Forelimb muscle (tissue), 1 donor: ENCODE measurements at places on chromosomes 3 and 15.
A peak's percentile ranks its signal among the peaks of the same experiment; 100 is the strongest.

DNA sequence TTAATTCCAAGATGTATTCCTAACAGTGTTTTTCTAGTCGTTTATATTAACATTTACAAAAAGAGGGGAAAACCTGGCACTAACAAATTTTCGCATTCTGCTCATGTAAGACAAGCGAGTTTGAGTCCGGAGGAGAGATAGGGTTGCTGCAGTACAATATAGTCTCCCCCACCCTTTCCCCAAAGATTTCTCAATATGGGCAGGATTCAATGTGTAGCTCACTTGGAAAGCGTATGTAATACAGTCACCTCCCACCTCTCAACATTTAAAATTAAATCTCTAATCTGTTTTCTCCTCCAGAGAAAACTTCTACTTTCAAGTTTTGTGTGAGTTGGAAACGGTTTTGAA is 57.9 kb downstream of the CMSS1 start:
- no peak for DNase-seq

DNA sequence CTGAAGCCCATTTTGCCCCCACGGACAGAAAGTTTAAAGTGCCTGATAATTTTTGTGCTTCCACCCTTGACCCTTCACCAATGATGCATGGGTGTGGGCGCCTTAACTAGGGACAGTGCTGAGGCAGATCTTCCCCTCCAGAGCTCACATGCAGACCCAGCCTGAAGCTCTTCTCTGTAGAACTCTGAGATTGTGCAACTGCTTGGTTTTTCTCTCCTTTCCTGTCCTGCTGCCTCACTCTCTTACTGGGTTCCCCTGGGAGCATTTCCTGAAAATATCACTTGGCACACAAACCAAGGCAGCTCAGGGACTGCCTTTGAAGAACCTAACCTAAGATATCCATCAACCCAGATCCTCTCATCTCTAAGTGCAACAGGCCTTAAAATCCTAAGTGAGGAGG is 220.3 kb upstream of the STT3B start:
- no peak for DNase-seq

- DNase-seq = no peak
Measured at GRCh38 chr15:71611553-71612396, 198.6 kb upstream of the NR2E3 start.

- DNase-seq = no peak
Measured at GRCh38 chr15:40445421-40445922, 4.7 kb downstream of the BAHD1 start.

DNA sequence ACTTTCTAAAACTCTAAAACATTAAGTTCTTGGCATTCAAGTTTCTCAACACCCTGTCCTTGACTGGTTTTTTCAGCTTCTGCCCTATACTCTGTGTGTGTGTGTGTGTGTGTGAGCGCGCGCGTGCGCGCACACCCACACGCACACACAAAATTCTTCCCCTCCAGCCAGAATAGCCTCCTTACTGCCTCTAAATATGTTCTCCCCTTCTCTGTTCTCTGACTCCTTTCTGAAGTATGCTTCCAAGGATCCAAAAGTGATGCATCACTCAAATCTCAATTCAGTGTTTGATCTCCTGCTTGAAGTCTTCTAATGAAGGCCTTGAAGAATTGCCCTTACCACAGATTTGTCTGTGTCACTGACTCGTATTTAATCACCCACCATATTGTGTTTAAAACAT is 129.8 kb downstream of the SLC25A26 start:
- DNase-seq = no peak

DNA sequence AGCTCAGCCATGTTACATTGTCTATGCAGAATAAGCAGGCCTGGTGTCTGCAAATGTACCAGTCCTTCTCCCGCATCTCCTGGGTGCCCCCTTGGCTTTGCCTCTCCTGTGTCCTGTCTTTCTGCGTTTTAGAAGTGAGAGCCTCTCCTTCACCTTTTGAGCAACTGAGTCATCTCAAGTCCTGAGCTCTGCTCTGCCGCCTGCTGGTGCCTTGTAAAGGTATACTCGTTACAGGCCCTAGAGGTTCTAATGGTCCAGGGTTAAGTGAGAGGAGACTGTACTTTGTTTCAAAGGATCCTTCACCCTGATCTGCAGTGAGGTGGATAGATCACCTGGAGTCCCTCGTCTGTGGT is 12.6 kb downstream of the GHRL start:
- DNase-seq = no peak

- no peak for DNase-seq
Measured at GRCh38 chr15:84947947-84948830, 33.5 kb upstream of the PDE8A start.

DNA sequence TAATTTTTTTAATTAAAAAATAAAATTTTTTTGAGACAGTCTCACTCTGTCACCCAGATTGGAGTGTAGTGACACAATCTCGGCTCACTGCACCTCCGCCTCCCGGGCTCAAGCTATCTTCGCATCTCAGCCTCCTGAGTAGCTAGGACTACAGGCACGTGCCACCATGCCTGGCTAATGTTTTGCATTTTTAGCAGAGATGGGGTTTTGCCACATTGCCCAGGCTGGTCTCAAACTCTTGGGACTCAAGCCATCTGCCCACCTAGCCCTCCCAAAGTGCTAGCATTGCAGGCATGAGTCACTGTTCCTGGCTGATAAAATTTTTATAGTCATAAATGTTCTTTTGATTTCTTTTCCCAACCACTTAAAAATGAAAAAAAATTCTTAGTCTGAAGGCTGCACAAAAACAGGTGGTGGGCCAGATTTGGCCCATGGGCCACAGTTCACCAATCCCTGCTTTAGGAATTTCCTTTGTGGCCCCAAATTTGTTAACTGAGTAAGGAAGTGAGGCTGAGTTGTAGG is 9.2 kb downstream of the UBA5 start:
- DNase-seq = no peak

- no peak for DNase-seq
Measured at GRCh38 chr15:68353421-68354135, 76.0 kb downstream of the FEM1B start.

DNA sequence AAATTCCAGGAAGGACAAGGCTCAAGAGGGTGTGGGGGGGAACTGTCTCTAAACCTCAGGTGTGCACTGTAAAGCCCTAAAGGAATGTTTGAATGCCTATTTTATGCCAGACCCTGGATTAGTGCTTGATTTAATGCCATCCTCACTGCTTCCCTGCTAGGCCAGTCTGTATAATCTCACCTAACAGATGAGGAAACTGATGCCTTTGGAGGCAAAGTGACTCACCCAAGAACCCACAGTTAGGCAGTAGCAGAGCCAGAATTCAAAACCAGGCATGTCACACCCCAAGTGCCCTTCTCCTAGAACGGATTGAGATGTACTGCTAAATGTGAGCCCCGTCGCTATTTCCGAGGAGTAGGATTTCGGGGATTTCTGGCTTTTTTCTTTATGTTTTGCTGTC is 7.8 kb downstream of the CAMK1 start:
- no peak for DNase-seq

DNA sequence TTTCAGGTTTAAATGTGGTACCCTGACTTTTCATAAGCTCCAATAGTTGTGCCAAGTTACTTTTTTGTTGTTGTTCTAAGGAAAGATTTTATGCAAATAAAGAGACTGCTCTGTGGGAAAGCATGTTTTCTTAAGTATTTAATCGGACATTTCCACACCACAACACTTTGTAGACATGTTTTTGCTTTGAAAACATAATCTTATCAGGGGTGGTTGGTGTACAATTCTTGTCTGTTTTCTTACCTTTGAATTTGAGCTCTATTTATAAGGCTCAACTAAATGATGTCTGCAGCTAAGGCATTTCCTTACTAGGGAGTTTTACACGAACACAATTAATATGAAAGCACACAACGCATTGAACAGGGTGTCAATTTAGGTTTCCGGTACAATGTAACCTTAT is 81.5 kb upstream of the CDIN1 start:
- no peak for DNase-seq

GRCh38 chr3:143024351-143024960 is 23.1 kb downstream of the U2SURP start:
- no peak for DNase-seq

DNA sequence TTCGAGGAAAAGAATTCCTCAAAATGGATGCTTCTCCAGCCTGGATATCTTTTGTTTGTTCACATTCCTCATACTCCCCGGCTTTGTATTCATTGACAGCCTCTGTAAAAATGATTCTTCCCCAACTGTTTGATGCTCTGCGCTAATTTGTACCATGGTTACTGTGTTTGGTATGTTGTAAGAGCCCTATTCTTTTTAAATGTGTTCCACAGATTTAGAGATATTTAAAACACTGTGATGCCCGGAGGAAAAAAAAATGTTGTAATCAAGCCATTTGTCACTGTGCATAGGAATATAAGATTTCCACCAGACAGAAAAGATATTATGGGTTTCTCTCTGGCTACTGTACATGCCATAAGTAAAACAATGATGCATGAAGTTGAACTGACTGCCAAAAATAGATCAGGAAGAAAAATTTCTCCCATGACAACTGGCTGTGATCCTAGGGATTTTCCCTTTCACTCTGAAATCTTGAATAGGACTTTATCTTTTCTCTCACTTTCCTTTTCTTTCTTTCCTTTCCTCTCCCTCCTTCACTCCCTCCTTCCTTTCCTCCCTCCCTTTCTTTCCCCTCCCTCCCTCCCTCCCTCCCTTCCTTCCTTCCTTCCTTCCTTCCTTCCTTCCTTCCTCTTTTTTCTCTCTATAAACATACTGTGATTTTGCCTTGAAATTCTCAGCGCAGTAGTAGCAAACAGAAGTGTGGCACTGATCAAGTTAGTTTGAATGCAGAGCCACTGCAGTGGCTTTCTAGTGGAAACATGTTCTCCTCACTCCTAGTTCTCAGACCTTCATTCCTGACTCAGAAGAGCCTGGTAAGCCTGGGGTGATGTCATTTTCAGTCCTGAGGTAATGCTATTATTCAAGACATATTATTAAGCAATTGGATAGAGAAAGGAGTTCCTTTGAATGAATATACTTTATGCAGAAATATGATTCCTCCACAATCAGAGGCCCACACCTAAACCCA is 254.9 kb upstream of the TBL1XR1 start:
- peak; percentile 64 for DNase-seq

- no peak for DNase-seq
Measured at GRCh38 chr3:133540896-133541674, 32.4 kb upstream of the CDV3 start.

- DNase-seq = no peak
Measured at GRCh38 chr3:53772562-53772961, 73.7 kb downstream of the CHDH start.

DNA sequence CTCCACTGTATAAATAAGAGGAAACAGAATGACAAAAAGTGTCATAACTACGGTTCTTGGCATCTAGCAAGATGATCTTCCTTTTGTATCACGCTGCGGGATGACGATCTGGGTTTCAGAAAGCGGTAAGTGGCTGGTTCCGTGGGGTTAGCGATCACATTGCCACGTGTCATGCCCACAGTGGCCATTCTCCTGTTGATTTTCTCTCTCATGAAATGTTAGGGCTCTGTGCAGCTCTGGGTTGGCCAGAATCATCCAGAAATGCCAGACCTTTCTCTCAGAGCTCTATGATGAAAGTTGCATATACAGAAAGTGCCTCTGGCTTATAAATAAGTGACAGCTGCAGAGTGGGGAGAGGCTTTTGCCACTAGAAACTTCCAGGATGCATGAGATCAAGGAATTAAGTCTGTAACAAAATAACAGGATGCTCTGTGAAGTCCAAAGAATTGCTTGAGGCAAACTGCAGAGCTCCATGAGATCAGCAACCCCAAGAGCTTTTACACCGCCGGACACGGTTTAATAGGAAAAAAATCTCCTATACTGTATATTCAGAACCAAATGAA is 71.6 kb downstream of the ABTB1 start:
- DNase-seq = no peak

DNA sequence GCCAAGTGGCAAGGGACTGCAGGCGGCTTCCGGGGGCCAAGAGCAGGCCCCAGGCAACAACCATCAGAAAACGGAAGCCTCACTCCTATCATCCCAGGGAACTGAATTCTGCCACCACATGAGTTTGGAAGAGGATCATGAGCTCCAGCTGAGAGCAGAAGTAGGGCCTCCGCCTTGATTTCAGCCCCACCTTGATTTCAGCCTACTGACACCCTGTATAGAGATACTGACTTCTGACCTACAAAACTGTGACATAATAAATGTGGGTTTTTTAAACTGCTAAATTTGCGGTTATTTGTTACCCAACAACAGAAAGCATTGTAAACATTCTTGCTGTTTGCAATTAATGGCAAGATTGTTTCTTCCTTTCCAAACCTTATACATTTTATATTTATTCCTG is 21.6 kb upstream of the RARRES1 start:
- no peak for DNase-seq

DNA sequence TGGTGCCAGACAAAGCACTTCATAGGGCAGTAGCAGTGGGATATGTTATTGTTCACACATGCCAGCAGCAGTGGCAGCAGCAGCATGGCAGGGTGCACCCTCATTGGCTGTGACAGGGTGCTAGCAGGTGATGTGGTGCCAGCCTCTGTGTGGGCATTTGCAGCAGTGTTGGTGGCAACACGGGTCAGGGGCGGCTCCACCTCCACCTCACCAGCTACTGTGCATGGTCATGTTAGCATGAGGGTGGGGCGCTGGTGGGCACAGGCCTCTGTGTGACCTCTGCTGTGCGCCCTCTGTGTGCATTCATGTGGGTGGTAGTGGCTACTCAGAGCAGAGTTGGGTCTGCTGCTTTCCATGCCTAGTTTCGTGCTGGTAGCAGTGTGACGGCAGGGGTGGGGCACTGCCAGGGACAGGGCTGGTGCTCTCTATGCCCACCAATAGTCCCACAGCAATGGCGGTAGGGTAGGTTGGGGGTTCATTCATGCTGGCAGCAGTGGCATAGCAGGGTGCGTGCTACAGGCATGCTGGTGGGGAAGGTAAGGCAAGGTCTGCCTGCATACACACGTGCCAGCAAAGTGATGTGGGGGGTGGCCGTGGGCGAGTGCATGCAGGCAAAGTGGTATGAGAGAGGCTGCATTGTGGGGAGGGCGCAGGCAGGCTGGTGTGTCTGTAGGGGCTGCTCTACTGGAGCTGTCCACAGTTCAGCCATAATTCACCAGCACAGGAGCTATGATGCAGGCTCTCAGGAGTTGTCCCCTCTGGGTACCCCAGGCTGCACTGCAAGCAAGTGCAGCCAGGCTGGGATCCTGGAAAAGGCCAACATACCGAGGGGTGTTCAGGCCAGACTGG is 402.7 kb downstream of the GRM7 start:
- no peak for DNase-seq
